Renal cortex interstitium (tissue), 15 donors: ENCODE measurements at places on chromosomes 4 and X. TPM values are rescaled to one million over a fixed set of nuclear protein-coding genes. Genes with fewer than 3 reads are reported as not detected.

- DNase-seq, result no peak
Observed at GRCh38 chr4:118180776-118181175, 146.5 kb downstream of the NDST3 start.

GRCh38 chr4:22514001-22514400 is 1.9 kb downstream of the ADGRA3 start:
- DNase-seq, result no peak

The RLIM gene
- polyA plus RNA-seq, result 29.8 TPM

DNA sequence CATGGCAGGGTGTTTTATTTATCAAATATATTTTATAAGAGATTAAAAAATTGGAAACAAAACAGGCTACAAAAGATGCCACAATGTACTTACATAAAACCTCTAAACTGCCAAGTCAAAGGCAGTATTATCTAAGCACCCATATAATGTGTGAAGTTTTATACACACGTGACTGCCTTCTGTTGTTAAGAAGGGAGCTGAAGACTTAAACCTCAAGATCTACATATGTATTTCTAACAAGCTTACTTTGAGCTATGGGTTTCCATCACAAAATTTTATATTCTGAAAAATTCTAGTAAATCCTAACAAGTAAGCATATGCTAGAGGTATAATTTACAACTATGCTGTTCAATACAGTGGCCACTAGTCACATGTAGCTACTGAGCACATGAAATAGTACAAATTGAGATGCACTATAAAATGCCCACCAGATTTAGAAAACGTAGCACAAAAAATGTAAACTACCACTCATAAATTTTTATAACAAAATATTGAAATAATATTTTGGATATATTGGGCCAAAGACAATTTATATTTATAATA is 9.8 kb downstream of the ATP8A1 start:
- no peak for DNase-seq

DNA sequence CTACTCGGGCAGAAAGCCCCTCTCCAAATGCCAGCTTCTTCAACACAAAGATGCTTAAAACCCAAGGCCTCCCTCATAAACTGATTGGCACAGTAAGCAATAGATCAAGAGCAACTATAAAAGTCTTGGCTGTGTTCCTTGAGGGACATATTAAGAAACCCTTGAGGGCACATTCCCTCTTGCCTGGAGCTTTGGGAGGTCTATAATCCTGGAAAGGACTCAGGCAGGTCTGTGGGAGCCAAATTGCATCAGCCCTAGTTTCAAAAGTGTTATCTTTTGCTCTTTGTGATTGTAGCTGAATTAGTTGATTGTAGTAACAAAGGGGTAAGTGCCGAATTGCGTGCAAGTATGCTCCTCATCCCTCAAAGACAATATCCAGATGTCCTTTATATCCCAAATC is 18.6 kb upstream of the SETD7 start:
- DNase-seq, result no peak

The EREG gene
- polyA plus RNA-seq, result 0.16 TPM

DNA sequence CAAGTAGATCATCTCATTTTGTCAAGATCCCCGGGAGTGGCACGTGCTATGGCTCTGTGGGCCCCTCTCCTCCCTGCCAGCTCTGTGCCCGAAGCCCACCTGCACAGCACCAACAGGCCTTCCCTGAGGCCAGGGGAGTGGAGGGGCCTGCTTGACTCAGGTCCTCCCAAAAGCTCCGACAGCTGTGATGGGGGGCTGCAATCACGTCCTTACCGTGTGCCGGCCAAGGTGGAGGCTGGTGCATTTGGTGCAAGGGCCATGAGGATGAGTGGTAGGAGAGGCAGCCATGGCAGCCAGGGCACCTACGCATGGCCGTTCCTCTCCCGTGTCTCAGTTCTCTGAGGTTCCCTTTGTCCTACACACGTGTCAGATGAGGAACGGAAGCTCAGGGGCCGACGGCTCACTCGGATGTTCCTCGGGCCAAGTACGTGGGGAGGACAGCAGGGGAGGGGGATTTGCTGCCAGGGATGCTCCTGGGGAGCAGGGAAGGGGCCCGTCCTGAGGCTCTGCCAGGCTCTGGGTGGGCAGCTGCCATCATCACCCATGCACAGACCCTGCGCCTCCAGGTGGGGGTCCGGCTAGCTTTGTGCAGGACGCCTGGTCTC is 95.8 kb downstream of the HMX1 start:
- no peak for DNase-seq

The TMPRSS11A gene
- not detected for polyA plus RNA-seq

GRCh38 chrX:7294483-7294882 is 146.5 kb upstream of the PUDP start:
- DNase-seq, result no peak

The HAND2 gene
- not detected for polyA plus RNA-seq

GRCh38 chr4:129578336-129578735 is 482.4 kb downstream of the C4orf33 start:
- DNase-seq, result no peak

DNA sequence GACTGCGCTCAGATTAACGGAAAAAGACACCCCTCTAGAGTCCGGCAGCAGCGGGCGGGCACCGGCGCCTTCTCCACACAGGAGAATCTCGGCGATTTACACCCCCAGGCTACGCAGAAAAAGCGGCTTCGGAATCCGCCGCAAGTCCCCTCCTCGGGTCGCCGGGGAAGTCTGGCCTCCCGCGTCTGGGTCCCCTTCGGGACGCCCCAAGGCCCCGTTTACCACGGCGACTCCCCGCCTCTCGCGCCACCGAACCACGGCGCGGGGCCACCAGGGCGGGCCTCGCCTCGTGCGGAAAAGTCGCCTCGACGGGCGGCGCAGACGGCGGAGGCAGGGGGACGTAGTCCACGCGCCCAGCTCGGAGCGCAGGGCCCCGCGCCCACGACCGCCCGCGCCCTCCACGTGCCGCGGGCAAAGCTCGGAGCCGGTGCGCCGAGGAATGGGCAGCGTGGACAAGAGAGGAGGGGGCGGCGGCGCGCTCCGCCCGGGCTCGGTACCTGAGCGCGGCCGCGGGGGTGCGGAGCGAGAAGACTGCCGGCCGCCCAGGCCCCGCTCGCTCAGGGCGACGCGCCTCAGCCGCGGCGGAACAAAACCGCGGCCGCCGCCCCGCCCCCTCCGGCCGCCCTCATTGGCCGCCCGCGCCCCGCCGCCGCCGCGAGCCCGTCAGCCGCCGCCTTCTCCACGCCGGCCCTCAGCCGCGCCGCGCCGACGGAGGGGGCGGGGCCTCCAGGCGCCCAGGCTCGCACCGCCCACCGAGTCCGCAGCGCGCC is at the start of gene FAM53A:
Gene FAM53A, minus strand, starts transcription at position 578 of the 770 bp plus-strand sequence. CDS start 15,572 bp downstream, outside the sequence.
- no peak for DNase-seq
